Inflammatory macrophage treated with lipopolysaccharide for 1 hour (primary cell): ENCODE measurements at places on chromosomes 16 and 17.

GRCh38 chr16:70746708-70747424 is 54.1 kb downstream of the VAC14 start:
- DNase-seq: peak; percentile 52

- no peak for DNase-seq
Observed at GRCh38 chr17:7391307-7391706, 3.0 kb downstream of the PLSCR3 start.

- DNase-seq: peak; percentile 65
Observed at GRCh38 chr16:56603589-56603988, 4.8 kb upstream of the MT2A start.

DNA sequence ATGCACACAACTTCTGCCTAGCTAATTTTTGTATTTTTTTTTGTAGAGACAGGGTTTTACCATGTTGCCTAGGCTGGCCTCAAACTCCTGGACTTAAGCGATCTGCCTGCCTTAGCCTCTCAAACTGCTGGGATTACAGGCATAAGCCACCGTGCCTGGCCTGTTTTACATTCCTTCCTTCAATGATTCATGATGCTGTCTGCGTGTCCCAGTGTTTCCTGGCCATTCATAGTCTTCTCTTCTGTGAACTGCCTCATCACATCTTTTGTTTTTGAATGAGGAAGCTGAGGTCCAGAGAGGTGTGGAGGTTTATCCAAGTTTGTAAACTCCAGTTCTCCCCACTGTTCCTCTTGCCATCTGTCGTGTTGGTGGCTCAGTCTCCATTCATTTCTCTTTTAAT is 64.5 kb upstream of the MED9 start:
- DNase-seq: no peak

DNA sequence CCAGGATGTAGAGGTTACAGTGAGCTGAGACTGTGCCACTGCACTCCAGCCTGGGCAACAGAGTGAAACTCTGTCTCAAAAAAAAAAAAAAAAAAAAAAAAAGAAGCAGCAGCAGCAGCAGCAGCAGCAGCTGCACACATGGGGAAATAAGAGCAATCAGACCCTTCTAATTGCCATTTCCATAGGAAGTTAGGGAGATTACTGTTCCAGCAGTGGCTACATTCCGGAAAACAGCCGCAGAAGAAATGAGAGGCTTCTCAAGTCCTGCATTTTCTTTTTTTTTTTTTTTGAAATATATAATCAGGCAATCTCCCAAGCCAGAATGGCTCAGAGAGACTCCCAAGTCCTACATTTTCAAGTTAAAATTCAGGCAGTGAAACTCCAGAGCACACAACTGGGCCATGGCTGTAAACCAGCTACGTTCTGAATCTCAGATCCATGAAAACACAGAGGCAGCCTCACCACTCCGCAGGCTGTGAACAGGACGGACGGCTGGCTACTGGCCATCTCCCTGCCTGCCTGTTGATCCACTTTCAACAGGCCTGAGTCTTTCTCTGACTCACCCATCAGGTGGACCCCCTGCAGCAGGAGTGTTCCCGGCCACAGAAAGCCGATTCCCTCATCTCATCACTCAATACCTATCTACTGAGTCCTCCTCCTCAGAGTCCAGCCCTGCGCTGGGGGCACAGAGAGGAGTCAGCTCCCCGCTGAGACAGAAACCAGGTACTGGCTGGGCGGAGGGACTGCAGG is 15.0 kb downstream of the TRPV1 start:
- DNase-seq: no peak
